ENCODE measurements at places on chromosomes 4 and X.

GRCh38 chr4:165458471-165458870 is 79.7 kb downstream of the CPE start:
- DNase-seq = no peak

GRCh38 chr4:120926358-120927025 is 4.0 kb upstream of the PRDM5 start:
- no peak for DNase-seq

- DNase-seq = no peak
Measured at GRCh38 chr4:23887173-23887572, 2.7 kb downstream of the PPARGC1A start.

- no peak for DNase-seq
Measured at GRCh38 chr4:164874789-164875188, 2.2 kb upstream of the APELA start.

GRCh38 chrX:119008110-119008744 is 33.8 kb downstream of the LONRF3 start:
- no peak for DNase-seq

DNA sequence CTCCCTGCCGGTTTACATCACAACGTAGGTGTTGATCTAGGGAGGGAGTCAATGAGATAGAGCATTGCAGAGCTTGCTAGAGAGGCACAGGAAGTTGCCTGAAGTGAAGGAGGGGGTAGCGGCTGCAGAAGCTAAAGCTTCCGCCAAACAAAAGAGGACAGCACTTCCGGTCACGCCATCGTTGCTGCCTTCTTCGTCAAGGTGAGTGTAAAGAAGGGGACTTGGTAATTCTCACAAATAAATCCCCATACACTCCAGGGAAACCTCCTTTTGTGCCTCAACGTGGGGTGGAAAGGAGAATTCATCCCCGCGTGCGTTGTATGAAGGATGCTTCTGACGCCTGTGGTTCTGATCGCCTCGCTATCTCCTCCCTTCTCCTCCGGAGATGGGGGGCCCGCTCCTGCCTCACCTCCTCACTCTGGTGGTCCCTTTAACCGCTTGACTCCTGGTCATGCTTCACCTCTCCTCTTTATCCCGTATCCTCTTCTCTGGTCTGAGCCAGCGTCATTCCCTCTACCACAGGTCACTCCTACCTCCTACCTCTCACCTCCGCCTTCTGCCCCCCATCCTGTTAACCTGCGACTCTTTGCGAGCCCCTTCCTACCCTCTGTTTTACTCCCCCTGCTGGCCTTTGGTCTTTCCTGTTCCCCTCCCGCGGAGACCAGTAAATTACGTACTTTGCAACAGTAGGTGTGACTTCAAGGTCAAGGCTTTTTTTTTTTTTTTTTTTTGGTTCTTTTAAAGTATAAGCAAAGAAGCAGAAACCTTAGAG is 59.9 kb downstream of the GSPT2 start:
- DNase-seq = peak; percentile 15

DNA sequence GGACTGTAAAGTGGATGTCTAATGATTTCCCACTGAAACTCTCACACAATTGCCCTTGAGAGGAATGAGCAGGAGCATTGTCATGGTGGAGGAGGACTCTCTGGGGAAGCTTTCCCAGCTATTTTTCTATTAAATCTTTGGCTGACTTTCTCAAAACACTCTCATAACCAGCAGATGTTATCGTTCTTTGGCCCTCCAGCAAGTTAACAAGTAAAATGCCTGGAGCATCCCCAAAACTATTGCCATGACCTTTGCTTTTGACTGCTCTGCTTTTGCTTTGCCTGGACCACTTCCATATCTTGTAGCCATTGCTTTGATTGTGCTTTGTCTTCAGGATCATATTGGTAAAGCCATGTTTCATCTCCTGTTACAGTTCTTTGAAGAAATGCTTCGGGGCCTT is 120.2 kb upstream of the PDE5A start:
- DNase-seq = no peak

- DNase-seq = no peak
Measured at GRCh38 chrX:103175944-103176753, 38.8 kb upstream of the BEX4 start.

DNA sequence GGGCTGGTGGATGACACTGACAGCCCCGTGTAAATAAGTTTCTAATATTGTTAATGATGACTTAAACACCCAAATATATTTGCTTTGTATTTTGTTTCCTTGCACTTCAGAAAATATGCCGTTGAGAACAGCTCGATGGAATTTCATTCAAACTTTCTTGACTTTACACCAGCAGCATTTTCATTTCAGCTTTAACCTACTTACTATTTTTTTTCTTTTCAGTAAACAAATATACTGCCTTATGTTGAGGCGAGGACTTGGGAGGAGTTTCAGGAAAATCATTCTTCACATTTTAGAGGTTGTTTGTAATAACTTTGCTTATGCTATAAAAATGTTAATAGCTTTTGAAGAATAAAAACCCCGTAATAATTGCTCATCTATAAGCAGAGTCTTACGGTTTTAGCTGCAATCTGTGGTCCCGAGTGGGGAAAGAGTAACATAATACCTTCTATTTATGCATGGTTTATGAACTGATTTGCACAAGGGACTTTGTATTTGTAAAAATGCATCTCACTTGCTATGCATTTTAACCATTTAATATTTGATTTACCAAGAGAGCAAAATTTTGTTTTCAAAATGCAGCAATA is 14.1 kb upstream of the TENM3 start:
- DNase-seq = no peak

DNA sequence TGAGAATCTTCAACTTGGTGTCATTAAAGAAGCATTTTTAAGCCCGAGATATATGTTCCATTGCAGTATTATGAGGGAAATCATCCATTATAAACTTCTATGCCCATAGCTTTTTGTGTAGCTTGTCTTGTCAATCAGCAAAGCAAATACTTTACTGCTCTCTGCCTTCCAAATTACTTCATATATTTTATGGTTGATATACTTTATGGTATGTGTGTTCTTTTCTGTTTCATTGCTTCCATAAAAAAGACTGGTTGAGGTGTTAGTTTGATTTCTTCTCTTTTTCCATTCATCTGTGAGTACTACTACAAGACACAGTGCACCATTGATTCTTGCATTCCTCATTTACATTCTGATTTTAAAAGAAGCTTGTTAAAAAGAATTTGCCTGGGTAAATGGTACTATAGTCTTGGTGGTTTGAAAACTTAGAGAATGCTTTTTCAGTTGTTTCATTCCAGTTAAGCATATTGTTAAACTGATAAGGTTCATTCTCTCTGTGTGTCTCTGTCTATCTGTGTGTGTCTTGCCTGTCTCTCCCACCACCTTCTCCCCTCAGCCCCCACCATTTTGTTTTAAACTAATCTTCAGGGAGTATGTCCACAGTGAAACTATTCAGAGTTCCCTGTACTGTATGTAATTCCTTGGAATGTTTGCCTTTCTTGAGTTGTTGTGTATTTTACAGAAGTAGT is 27.1 kb downstream of the STAG2 start:
- no peak for DNase-seq

- no peak for DNase-seq
Measured at GRCh38 chrX:40109288-40110008, 11.7 kb upstream of the BCOR start.

- no peak for DNase-seq
Measured at GRCh38 chr4:26786916-26787315, 73.7 kb upstream of the STIM2 start.

DNA sequence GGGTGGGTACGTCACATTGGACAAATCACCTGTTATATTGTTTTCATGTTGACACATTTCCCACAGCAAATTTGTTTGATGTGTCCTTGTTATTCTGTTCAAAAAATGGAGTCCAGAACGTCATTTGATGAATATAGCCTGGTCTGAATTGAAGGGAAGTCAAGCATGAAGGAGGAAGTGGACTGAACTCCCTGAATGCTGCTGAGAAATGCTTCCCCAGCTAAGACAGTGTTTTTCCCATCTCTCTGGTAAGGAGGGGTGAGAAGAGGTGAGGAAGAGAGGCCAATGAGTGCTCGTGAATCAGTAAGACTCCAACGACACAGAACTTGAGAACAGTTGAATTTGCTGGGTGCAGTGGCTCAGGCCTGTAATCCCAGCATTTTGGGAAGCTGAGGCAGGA is 127.4 kb downstream of the RBM47 start:
- DNase-seq = no peak

GRCh38 chr4:718460-718859 is 12.8 kb downstream of the PCGF3 start:
- no peak for DNase-seq

- no peak for DNase-seq
Measured at GRCh38 chr4:140057701-140058100, 96.3 kb downstream of the MAML3 start.

- DNase-seq = no peak
Measured at GRCh38 chr4:158459085-158459820, 62.4 kb upstream of the RXFP1 start.

GRCh38 chr4:41025824-41026223 is 188.5 kb downstream of the APBB2 start:
- DNase-seq = no peak

- no peak for DNase-seq
Measured at GRCh38 chr4:37673538-37674192, 12.5 kb downstream of the RELL1 start.

GRCh38 chr4:52545099-52546069 is 113.7 kb downstream of the USP46 start:
- peak; percentile 7 for DNase-seq

- DNase-seq = no peak
Measured at GRCh38 chrX:71493111-71493613, 39.7 kb upstream of the OGT start.

GRCh38 chrX:134452596-134452995 is 7.4 kb upstream of the HPRT1 start:
- no peak for DNase-seq

GRCh38 chrX:25674776-25675175 is 463.4 kb upstream of the MAGEB18 start:
- DNase-seq = no peak

GRCh38 chr4:139191373-139191772 is 14.4 kb upstream of the ELF2 start:
- no peak for DNase-seq

- no peak for DNase-seq
Measured at GRCh38 chr4:169626331-169627282, 6.2 kb downstream of the CLCN3 start.

DNA sequence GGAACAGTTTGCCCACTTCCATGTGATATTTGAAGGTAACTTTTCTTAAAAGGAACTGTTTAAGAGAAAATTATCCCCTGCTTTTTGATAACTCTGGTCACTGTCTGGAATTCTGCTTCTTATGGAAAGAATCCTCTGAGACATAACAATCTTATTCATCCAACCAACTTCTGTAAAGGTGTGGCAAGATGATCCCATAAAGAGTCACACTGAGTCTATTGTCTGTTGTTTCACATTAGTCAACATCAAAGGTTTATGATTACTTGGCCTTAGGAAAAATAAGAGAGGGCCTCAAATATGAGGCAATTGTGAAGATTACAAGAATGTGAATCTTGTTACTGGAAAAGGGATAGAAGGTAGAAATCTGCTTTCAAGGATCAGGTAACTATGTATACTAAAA is 88.0 kb upstream of the MAGEB18 start:
- no peak for DNase-seq

DNA sequence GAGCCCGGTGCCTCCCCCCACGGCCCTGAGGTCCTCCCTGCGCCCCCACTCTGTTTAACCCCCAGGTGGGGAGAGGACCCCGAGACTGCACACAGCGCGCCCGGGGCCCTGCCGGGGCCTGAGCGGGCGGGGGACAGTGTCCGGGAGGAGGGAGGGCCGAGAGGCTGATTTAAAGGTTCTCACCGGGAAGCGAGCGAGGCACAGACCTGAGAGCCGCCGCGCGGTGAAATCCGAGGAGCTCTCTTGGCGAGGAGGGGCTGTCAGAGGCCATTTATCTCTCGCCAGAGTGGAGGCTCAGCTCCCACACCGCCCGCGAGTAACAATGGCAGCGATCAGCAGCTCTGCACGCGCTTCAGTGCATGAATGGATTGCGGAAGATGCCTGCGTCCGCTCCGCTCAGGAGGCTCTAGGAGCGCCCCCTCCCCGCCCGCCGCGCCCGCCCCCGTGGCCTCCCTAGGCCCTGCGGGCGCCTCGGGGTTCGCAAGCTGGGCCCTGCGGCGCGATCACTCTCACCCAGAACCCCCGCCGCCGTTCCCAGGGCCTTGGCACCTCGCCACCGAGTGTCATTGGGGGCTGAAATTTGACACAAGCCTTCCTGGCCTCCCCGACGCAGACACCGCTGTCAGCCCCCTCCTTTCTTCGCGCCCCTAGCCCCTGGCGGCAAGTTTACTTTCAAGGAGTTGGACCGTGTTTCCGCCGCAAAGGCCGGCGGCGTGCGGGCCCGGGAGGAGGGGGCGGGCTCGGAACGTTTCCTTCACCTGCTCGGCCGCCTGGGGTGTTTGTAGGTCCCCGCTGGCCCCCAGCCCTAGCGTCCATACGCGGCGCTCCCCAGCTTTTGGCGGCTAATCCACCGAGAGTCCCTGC is 48.7 kb upstream of the BCOR start:
- no peak for DNase-seq

GRCh38 chr4:121773883-121774282 is 8.9 kb upstream of the SMIM43 start:
- DNase-seq = no peak

- no peak for DNase-seq
Measured at GRCh38 chr4:88187766-88188165, 29.3 kb upstream of the ABCG2 start.

DNA sequence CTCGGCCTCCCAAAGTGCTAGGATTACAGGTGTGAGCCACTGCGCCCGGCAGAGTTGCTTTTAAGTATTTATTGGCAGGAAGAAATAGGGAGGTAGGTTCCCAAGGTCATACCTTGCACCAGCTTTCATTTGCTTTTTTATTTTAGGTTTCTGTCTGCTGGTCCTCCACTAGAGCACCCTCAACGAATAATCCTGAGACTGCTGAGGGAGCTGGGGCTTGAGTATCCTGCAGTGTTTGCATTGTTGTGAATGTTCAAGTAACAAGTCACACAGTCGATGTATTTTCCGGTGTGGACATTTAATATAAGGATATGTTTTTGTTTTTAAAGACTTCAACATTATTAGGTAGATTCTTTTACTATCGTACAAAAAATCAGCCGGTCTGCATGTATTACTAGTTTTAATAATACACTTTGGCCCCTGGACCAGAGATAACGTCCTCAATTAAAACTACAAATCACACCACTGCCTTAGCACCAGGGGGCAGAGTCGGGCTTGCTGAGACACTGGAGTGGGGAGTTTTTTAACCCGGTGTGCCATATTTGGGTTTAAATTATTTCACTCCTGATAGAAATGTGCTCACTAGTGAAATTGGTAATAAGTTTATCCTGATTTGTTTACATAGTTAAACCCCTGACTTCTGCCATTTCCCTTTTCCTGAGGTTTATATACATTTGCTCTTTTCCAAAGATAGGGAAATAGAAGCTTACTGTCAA is 11.6 kb downstream of the SMIM20 start:
- no peak for DNase-seq

DNA sequence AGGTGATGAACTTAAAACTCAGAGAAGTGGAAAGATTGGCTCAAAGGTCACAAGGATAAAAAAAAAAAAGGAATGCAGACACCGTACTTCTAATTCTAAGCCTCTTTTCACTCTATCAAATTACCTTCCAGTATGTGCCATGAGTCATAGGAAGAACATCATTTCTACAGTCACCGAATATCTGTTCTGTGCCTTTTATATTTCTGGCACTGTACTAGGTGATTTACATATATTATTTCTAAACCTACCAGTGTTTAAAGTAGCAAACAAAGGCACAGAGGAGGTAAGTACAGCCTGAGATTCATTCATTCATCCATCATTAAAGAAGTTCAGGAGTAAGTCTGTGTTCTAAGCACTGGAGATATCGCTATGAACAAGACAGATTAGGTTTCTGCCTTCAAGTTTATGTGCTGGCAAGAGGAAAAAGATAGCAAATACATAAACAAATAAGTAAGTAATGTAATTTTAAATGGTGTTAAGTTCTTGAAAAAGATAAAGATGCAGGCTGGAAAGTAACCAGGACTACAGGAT is 65.3 kb downstream of the PALLD start:
- DNase-seq = no peak

Data from GM12878 (cell line).